ENCODE measurements at places on chromosomes 11 and 22. TPM values are rescaled to one million over a fixed set of nuclear protein-coding genes. Genes with fewer than 3 reads are reported as not detected.

- no peak for DNase-seq
Observed at GRCh38 chr11:34254011-34254410, 103.8 kb downstream of the ABTB2 start.

DNA sequence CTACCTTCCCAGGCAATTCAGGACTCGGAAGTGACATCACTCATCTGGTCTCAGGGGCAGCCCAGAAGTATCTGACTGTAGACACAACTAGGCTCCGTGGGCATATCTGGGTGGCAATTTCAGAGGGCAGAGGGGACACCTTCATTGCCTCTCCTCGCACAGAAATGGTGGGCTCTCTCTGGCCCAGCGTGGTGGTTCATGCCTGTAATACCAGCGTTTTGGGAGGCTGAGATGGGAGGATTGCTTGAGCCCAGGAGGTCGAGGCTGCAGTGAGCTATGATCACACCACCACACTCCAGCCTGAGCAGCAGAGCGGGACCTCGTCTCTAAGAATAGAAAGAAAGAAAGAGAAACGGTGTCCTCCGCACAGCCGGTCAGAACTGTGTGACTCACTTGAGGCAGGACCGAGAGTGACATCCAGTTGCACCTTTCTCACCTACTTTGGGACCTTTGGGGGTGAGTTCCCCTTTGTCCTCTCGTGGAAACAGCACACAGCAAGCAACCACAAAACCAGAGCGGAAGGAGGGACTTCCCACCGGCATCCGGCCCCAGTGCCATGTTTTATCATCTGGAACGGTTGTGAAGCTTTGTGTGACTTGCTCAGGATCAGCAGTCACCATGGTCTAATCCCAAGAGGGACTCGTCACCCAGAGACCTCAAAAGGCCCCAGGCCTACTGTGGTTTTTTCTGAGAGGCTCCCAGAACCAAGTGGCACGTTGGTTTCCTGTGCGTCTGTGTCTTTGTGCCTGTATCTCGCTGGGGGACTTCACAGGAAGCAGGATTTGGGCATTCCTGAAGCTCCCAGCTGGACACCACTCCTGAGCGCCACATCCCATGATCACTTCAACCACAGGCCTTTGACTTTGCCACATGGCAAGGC is 38.4 kb upstream of the EMID1 start:
- DNase-seq, result no peak

DNA sequence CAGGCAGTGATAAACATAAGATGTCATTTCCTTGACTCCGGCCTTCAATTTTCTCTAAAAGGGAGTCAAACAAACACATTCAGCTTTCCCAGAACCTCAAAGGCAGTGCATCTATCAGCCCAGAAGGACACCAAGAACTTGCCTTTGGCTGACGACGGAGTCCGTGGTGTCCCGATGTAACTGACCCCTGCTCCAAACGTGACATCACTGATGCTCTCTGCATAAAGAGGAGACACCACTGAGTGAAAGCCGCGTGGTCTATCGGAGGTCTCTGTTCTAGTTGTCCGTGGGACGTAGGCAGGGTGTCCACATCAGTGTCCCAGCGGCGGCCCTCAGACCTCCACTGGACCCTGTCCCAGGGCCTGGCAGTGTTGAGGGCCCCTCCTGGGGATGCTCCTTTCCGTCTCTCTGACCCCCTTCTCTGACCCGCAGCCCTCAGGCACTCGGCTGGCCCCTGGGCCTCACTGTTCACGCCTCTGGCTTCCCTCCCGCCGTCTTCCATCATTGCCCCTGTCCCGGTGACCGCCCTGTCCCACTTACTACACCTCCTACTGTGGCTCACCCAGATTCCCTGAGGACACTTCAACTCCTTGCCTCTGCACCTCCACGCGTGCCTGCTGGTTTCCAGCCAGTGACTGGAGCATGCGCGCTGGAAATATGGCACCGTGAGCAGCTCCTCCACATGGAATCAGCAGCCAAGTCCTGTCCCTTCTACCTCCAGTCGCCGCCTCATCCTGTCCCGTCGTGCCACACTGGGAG is 70.4 kb downstream of the NCAPD3 start:
- no peak for DNase-seq

DNA sequence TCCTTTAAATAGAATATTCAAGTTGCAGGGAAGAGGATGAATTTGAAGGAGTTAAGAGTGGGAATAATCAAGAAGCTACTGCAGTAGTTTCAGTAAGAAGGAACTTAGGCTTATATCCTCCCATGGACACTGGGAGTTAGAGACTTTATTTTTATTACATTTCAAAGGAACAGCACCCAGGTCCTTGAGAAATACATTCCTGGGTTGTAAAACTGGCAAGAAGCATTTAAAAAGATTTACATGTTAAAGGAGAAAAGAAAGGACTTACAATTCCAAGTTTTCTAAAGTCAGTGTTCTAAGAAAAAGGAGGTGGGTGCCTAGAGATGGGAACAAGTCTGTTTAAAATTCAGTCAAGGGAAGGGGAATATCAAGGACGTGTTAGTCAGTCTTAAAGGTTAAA is 306.9 kb downstream of the JRKL start:
- no peak for DNase-seq

CARD16 gene
- 13.5 TPM for total RNA-seq

- no peak for DNase-seq
Observed at GRCh38 chr11:2691991-2692875, 7.6 kb downstream of the KCNQ1OT1 start.

GRCh38 chr11:7512525-7513233 is 1.1 kb upstream of the PPFIBP2 start:
- peak; percentile 40 for DNase-seq

- no peak for DNase-seq
Observed at GRCh38 chr11:95100191-95100648, 10.6 kb downstream of the ENDOD1 start.

DNA sequence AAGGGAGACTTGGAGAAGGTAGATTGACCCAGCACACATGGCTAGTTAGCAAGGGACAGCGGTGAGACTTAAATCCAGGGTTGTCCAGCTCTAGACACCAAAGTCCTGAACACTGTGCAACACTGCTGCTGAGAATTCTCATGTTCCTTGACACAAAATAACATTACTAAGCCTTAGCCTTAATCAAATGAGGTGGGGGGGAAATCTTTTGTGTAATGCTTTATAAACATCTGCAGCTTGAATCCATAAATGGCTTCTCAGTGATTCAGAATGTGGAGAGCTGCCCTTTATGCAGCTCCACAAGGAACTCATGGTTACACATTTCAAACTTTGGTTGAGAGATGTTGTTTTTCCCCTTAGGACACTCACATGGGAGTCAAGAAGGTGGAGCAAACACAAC is 80.0 kb downstream of the CD44 start:
- DNase-seq, result no peak

DNA sequence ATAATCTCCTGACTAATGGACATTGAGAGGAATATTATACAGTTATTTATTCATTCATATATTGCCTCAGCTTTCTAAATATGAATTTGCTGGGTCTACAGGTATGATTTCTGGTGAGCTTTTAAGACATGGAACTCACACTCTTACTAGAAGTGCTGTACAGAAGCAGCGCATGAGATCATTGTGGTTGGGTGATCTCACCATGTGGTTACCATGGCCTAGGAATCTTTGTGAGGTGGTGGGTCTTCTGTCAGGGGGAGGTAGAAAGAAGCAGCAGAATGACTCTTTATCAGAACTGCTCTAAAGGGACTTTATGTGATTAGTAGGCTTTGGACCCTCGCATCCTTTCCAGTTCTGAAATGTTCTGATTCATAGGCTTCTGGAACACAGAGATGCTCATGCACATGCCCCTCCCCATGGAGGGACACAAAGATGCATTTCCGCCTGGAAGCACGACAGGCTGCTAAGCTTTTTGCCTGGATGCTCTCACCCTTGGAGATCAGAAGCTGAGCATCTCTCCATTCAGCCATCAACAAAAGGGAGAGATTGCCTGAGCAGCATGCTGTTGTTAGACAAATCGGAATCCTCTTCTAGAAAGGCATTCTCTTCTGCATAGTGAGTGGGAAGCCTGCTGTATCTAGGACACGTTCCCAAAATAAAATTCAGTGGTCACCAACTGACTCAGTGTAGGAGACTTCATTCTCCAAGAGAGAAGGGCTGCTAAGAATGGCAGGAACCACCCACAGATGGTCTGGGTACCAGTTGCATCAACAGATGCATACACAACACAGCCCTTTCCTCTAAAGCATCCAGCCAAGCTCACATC is 51.3 kb downstream of the KIRREL3 start:
- no peak for DNase-seq

PIK3IP1 gene
- total RNA-seq, result 57.9 TPM

CDHR5 gene
- not detected for total RNA-seq

DNA sequence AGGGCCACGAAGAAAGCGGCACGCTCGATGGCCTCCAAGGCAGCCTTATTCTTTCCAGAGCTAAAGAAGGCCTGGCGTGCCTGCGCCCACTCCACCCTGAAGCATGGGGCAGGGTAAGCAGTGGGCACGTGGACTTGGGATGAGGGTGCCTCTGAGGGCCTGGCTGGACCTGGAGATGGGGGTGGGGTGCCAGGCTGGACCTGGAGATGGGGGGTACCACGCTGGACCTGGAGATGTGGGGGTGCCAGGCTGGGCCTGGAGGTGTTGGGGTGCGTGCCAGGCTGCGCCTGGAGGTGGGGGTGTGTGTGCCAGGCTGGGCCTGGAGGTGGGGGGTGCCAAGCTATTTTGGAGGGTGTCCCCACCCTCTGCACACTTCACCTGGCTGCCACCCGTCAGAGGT is 5.3 kb downstream of the CPT1B start:
- no peak for DNase-seq

DNA sequence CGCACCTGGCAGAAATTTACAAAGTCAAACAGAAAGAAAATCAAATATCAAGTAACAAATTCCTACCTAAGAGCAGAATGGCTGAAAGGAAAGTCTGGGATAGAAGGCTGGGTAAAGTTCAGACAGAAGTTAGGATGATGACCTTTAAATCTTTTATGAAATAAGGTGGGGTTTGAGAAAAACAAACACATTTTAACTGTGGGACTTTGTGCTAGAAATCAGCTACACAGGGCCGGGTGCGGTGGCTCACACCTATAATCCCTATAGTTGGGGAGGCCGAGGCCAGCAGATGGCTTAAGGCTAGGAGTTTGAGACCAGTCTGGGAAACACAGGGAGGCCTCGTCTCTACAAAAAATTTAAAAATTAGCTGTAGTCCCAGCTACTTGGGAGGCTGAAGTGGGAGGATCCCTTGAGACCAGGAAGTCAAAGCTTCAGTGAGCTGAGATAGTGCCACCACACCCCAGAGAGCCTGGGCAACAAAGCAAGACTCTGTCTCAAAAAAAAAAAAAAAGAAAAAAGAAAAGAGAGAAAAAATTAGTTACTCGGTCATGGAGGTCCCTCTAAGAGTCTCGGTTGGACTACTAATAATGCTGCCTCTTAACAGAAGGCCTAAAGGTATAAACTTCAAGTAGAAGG is 119.7 kb upstream of the BID start:
- no peak for DNase-seq

NRXN2 gene
- 41.3 TPM for total RNA-seq

DNA sequence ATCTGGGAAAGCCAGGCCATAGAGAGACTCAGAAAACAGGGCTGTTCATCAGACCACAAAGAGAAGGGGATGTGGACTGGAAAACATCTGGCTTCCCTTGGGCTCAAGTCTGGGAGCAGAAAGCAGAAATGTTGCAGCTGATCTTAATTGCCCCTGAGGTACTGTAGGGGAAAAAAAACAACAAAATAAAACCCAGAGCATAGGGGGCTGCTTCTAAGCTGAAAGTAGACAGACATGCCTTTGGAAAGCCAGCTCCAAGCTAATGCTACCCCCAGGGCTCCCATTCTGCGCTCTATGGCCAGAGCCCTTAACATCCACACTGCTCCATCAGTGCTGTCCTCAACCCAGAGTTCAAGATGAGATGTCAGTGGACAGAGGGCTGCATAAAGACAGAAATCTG is 2.0 kb upstream of the PACSIN3 start:
- DNase-seq, result no peak

DNA sequence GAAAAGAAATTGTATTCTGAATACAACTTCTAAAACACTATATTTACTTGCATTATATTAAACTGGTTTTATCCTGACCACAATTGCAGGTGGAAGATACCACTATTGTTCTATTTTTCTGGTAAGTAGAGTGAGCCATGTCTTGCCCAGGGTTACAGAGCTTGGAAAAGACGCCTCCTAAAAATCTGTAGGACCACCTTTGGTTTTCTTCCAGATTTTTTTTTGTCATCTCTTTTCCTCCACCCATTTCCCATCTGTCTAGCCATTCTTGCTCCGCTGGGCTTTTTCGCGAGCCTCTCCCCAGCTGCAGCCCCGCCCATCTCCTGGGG is 294 bp upstream of the MTMR3 start:
- no peak for DNase-seq

HEPHL1 gene
- total RNA-seq, result not detected

PDGFB gene
- total RNA-seq, result 10.8 TPM

DNA sequence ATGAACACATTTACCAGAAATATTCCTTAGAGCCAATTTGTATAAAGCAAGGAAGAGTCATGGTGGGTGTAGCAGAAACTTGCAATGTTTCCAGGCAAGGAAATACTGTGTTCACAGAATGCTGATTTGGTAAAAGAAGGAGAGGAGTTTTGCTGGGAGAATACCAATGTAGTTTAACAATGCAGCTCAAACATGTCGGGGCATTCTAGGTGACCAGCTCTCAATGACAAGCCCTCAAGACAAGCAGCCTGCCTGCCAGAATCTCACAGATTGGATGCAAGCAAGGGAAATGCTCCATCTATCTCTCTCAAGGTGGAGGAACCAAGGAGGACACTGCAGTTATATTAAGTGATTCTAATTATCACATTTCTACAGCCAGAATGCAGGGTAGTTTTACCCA is 190.4 kb downstream of the MAML2 start:
- no peak for DNase-seq

- DNase-seq, result no peak
Observed at GRCh38 chr11:113805640-113806039, 26.0 kb downstream of the CLDN25 start.

P2RX6 gene
- 0.81 TPM for total RNA-seq

LINC01488 gene
- total RNA-seq, result not detected

- DNase-seq, result no peak
Observed at GRCh38 chr22:50201191-50202129, 649 bp downstream of the SELENOO start.

OR51I1 gene
- total RNA-seq, result not detected

DNA sequence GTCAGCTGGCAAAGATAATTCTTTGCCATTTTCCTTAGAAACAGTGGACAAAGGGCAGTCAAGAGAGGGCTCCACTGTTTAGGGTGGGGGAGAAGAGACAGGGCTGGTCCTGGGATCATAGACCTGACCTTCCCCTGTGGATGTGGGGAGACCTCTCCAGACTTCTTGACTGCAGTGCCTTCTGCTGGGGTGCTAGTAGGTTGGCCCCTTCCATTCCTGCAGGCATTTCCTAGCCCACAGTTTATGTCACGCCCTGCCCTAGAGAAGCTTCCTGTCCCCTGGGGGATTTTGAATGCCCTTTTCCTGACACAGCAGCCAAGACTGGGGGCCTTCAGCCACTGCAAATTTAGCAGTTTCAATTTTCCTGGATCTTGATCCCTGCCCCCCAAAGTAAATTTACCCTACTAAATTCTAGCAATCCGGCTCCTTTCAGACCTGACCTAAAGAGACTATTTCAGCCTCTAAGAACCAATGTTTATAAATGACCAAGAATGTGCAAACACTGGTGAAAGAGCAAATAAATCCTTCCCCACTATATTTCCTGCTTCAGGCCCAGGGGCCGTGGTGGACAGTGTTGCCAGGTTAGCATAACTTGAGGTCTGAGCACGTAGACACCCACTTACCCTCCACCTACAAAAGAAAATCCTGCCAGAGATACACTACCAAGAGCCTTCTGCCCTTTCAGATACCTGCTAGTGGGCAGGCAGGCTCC is 58.4 kb downstream of the PPFIBP2 start:
- DNase-seq, result no peak

GRCh38 chr22:45310331-45310976 is 720 bp downstream of the FAM118A start:
- DNase-seq, result no peak

GRCh38 chr11:119486016-119486415 is 63.0 kb upstream of the THY1 start:
- no peak for DNase-seq
